ENCODE measurements at places on chromosomes 16 and 17.

GRCh38 chr16:71927787-71928186, 32.5 kb downstream of the IST1 start:
- no peak for DNase-seq

GRCh38 chr17:76996741-76997694, 128.8 kb downstream of the MGAT5B start:
- peak; percentile 25 for DNase-seq

- no peak for DNase-seq
Observed at GRCh38 chr17:17508646-17509591, 12.7 kb upstream of the RASD1 start.

DNA sequence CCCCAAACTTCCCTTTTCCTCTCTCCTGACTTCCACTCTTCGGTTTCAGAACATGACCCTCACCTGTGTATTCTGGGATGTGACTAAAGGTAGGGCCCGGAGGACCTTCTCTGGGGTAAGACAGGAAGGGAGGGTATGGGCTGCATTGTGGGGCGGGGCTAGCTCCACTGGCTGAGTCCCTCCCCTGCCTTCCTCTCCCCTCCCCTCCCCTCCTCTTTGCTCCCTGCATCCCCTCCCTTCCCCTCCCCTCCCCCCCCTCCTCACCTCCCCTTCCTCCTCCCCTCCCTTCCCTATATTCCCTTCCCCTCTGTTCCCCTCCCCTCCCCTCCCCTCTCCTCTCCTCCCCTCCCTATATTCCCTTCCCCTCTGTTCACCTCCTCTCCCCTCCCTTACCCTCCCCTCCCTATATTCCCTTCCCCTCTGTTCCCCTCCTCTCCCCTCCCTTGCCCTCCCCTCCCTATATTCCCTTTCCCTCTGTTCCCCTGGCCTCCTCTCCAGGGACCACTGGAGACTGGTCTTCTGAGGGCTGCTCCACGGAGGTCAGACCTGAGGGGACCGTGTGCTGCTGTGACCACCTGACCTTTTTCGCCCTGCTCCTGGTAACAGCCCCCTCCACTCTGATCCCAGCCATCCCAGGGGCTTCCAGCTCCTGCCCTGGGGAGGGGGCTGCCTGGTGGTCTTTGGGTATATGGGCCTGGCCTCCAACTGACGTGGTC, 11.8 kb downstream of the ADGRG3 start:
- DNase-seq, result no peak

DNA sequence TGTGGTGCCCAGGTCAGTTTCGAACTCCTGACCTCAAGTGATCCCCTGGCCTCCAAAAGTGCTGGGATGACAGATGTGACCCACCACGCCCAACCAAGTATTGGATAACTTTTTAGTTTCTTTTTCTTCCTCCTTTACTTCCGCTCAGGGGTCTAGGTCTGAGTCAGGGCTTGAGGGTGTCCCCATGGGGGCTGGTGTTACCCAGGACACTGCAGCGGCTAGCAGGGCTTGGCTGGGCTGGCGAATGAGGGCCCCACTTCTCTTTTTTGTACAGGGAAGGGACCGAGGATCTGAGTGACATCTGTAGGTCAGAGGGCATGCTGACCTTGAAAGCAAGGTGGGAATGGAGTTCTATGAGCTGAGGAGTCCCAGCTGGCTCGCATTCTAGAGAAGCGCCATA, 24.9 kb downstream of the RAB11FIP3 start:
- no peak for DNase-seq

DNA sequence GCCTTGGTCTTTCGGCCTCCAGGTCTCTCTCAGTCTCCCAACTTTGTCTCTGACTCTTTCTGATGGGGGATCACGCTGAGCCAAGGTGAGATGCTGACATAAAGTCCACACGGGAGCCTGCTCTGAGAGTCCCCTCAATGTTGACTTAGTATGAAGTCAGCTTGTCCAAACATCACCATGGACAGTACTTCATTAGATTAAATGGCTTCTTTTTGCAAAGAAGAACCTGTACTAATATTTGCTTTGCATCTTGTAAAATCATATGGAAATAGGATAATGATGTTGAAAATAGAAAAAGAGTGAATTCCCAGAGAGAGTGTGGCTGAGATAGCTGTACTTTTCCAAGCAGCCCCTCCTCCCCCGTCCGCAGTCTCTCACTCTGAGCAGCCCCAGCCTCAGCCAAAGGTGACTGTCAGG, 56.7 kb upstream of the SIAH1 start:
- no peak for DNase-seq

GRCh38 chr16:51408357-51408756, 257.3 kb upstream of the SALL1 start:
- no peak for DNase-seq

GRCh38 chr17:1229349-1229899, 40.8 kb upstream of the BHLHA9 start:
- peak; percentile 36 for DNase-seq

DNA sequence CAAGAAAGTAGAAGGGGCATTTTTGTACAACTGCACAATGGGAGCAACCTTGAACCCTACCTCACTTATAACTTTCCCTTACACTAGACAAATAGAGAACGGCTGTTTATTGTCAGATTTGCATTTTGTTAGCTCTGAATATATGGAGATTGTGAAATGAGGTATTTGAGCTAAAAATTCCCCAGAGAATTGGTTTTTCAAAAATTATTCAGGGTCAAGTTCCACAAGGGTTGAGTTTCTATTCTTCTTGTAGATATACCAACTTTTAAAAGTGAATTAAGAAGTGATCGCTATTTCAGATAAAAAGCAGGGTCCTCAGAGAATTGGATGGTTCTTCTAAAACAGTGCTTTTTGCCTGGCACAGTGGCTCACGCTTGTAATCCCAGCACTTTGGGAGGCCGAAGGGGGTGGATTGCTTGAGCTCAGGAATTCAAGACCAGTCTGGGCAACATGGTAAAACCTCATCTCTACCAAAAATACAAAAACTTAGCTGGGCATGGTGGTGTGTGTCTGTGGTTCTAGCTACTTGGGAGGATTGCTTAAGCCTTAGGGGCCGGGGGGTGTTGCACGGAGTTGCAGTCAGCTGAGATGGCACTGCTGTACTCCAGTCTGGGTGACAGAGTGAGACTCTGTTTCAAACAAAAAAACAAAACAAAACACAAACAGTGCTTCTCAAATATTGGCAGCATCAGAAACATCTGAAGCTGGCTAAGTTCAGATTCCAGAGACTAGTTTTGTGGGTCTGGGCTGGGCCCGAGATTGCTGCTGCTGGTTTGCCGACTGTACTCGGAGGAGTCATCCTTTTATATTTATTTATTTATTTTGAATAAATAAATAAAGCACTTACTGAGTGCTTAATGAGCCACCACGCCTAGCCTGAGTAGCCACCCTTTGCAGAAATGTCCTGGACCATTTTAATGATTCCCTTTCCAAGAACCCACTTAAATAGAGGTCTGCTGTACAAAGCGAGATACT, 50.9 kb downstream of the PECAM1 start:
- DNase-seq, result no peak

- no peak for DNase-seq
Observed at GRCh38 chr16:13791095-13791494, 128.9 kb upstream of the ERCC4 start.

DNA sequence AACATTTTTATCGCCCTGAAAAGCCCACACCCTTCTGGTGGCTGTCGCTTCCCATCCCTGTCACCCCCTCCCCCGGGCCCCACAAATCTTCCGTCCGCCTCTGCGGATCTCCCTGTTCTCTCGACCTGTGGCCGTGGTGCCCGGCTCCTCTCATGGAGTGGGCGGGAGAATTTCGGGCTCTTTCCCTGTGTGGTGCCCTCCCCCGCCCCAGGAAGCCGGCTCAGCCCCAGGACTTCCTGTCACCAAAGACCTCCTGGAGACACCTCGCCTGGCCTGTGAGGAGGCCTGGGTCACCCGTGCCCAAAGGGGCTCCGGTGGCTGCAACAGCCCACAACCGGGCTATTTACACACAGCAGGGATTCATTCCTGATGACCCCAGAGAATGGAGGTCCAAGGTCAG, 26.1 kb upstream of the UBE2I start:
- DNase-seq, result no peak

GRCh38 chr16:78291604-78292003, 192.2 kb downstream of the WWOX start:
- DNase-seq, result no peak

- DNase-seq, result no peak
Observed at GRCh38 chr16:30697264-30698138, 1.5 kb upstream of the SRCAP start.

DNA sequence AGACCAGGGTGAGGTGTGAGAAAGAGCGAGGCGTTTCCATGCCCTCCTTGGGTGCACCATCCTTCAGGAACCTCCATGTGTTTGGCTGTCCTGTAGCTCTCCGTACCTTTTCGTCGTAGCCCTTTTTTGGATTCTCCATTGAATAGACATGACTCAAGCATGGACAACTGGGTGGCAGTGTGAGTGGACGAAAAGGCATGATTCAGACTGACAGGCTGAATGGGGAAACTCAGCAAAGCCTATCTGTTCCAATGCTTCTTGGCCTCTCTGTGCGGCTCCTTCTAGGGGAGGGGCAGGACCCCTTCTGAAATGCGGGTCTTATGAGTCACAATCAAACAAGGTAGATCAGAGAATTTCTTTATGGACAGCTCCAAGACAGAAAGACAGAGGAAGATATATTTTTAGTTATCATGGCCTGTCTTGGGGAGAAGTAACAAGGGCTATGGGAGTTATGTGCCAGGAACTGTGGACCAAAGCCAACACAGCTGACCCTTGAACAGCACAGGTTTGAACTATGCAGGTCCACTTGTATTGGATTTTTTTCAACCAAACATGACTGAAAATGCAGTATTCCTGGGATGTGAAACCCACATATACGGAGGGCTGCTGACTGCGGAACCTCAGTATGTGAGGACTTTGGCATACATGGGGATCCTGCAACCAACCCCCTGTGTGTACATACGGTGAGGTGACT, 22.9 kb downstream of the ADORA2B start:
- DNase-seq, result no peak

DNA sequence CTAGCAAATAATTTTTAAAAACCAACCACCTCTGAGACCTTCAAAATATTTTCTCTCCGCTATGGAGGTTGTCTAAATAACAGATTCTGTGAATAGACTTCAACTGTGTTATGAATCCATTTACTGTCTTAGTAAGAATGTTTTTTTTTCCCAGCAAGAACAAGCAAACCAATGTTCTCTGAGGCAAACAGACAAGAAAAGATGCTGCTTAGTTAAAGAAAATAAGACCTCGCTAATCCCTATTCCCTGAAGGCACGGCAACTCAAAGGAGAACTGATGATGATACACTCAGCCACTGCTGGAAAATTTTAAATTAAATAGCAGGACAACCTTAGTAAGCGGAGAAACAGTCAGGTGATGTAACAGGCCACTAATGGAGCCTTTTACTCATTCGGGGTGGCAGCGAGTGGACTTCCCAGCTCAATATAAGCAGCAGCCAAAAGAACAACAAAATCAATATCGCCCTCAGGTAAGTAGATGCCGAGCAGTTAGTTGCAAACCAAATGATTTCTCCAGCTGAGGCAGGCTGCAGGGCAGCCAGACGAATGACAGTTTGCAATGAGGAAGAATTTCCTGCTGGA, 81.8 kb downstream of the CPPED1 start:
- no peak for DNase-seq

DNA sequence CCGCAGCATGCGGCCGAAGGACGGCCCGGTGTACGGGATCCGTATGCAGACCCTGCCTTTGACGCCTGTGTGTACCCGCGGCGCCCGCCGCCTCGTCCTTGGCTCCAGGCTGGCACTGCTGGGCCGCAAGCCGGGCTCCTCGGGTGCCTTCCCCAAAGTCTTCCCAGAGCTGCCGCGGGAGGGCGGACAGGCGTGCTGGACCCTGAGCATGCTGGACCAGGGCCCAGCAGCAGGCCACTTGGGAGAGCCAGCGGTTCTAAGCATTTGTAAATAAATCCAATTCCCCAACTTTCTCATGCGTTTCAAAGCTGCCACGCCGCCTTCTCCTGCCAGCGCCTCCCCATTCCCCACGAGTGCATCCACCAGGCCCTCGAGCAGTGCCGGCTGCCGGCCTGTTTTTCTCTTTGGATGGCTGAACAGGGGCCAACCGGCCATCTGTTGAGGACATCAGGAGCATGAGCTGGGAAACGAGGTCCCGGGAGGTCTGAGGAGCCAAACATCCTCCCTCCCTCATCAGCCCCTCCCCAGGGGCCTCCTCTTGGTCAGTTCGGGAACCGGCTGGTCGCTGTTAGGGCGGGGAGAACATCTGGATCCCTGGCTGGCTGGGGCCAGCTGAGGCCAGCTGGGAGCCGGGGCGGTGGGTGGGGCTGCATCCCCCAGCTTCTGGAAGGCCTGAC, 20.5 kb upstream of the PABPN1L start:
- no peak for DNase-seq

- DNase-seq, result no peak
Observed at GRCh38 chr16:89018282-89019158, 41.5 kb upstream of the CBFA2T3 start.

- no peak for DNase-seq
Observed at GRCh38 chr17:29903471-29903870, 26.6 kb downstream of the SSH2 start.

DNA sequence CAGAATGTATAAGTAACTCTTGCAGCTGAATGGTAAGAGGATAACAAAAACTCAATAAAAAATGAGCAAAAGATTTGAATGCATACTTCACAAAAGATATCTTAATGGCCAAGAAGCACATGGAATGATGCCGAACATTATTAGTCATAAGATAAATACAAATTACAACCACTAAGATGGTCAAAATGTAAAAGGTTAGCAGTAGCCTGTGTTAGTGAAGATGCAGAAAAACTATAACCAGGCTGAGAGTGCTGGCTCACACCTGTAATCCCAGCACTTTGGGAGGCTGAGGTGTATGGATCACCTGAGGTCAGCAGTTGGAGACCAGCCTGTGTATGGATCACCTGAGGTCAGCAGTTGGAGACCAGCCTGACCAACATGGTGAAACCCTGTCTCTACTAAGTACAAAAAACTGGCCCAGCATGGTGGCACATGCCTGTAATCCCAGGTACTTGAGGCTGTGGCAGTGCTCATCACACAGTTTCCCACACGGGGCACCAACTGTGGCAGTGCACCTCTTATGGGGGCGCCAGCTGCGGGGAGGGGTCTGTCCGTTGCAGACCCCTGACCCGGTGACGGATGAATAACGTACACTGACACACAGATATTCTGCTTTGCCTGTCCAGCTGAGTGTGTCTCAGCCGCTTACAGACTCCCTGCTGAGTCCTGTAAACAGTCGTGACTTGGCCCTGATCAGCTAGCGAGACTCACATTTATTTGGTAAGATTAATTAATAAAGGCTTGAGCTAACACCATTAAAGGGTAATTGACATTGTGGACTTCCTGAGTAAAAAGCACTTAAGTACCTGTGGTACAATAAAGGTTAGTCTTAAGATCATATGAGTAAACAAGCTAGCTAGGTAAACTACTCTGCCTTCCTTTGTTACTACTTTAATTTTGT, 45.7 kb upstream of the FAM20A start:
- DNase-seq, result no peak

DNA sequence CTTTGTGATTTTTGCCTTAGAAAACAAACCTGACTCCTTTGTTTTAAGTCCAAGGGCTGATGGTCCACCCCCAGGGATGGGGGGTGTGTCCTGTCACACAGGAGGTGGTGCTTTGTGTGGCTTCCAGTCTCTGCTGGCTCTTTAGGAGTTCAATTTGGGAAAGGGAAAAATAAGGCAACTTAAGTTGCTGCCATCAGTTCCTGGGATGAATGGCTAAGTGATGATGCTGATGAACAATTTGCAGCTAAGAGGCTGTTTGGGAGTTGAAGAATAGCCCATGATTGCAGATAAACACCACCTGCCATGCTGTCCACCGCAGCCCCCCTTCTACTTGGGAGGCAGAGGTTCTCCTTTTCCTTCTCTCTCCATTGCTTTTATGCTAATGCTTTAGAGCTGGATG, 40.2 kb downstream of the ARL4D start:
- no peak for DNase-seq

GRCh38 chr17:6779411-6779810, 3.4 kb downstream of the FBXO39 start:
- DNase-seq, result no peak
